Fibroblast of pulmonary artery (primary cell): ENCODE measurements at places on chromosomes 2 and 18.

- DNase-seq, result no peak
These were observed 368.2 kb upstream of the FANCL start for GRCh38 chr2:58609326-58609725.

DNA sequence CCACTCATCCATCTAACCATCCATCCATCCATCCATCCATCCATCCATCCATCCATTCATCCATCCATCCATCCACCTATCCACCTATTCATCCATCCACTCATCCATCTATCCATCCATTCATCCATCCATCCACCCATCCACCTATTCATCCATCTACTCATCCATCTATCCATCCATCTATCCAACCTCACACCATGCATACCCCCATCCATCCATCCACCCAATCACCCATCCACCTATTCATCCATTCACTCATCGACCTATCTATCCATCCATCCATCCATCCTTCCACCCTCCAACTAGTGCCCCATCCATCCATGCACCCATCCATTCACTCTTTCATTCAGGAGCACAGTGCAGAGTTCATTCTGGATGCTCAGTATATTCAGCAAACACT lies 21.5 kb upstream of the YWHAQ start:
- no peak for DNase-seq

- DNase-seq, result peak; percentile 97
These were observed 159.4 kb downstream of the COPS8 start for GRCh38 chr2:237244976-237245646.

- DNase-seq, result no peak
These were observed 547.7 kb upstream of the LRRTM1 start for GRCh38 chr2:80852079-80852807.

- DNase-seq, result peak; percentile 56
These were observed 228.0 kb downstream of the ATAD2B start for GRCh38 chr2:23698721-23699579.

GRCh38 chr2:155281907-155282306 lies 583.4 kb downstream of the KCNJ3 start:
- DNase-seq, result no peak
